ENCODE measurements at places on chromosomes 6 and 20.

- no peak for DNase-seq
Observed at GRCh38 chr20:61644378-61645076, 392.5 kb downstream of the CDH4 start.

DNA sequence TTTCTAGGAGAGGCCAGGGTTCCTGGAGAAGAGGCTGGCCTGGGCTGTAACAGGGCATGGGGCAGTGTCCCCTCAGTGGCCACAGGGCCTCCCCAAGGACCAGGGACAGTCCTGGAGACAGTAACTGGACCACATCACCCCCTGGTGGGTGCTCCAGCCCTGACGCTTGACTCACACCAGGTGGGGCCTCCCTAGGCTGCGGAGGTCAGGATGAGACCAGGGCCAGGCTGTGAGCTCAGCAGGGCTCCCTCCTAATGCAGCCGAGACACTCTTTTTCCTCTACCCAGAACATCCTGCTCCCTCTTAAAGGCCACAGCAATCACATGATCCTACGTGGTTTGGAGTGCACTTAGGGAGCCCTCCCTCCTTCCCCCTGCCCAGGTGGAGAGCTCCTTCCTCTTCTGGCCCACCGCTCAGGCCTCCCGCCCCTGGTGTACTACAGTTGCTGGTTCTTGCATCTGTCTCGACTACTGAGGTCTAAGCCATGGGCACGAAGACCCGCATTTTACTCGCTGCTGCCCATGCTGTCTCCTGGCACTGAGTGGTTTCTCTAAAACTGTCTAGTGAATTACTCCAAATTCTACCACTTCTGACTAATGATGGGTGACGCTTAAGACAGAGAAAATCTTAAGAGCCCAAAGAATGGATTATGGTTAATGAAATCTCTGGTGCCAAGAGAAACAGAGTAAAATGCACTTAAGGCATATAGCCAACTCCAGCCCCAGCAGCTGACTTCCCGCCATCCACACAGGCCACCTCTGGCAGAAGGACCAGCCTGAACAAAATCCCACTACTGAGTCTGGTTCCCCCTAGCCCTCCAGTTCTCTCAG, 166.1 kb upstream of the CST7 start:
- DNase-seq: no peak

DNA sequence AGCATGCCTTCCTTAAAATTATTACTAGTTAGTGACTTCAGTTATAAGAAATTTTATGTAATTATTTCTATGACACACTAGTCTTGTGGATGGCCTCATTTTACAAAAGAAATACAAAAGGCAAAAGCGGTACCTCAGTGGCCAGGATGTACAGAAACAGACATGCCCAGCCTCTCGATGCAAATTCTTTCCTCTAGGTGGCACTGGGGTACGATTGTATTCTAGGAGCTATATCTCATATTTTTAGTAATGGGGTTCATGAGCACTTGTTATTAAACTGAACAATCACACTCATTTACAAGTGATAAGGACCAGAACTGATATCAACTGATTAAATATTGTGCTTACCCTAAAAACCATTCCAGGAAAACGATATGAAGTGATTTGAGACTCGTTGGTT, 59.8 kb downstream of the SOD2 start:
- DNase-seq: no peak

DNA sequence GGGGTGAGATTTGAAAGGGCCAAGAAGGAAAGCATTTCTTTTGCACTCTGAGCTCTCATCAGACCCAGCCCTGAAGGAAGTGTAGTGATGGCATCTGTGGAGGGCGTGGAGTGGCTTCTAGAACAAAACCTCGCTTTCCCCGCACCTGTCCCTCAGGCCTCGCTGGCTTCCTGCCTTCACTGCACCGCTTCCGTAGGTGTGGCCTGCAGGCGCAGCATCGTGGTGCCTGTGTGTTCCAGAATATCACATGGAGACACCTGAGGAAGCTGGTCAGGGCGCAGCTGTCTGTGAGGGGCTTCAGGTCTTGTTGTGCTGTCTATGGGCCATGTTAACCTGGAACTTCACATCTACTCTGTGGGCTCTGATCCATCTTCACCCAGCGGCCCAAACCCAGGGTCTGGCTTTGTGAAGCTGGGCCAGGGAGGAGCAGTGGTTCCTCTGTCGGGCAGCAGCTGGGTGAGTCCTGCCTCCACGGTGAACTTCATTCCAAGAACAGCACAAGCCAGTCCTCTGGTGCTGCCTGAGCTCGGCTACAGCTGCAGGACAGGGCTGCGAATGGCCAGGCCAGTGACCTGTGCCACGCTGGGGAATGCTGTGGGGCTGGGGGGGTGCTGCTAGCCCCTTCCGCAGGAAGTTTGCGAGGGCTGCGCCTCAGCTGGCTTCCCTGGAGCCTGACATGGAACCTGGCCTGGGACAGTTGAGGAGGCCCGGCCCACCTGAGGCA, 40.9 kb downstream of the DSTN start:
- DNase-seq: peak; percentile 39

GRCh38 chr6:167970230-167970629, 27.2 kb upstream of the KIF25 start:
- DNase-seq: no peak

DNA sequence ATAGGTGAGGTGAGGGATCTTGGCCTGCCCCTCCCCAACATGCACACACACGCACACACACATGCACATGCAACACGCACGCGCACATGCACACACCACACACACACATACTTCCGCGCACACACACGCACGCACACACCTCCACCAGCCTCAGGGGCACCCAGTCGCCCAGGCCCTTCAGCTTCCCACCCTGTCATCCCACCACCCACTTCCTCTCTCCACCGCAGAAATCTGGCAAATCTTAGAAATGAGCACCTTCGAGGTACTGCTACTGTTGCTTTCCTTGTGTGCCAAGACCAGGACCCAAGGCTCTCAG, 1.2 kb downstream of the SPDEF start:
- DNase-seq: no peak

DNA sequence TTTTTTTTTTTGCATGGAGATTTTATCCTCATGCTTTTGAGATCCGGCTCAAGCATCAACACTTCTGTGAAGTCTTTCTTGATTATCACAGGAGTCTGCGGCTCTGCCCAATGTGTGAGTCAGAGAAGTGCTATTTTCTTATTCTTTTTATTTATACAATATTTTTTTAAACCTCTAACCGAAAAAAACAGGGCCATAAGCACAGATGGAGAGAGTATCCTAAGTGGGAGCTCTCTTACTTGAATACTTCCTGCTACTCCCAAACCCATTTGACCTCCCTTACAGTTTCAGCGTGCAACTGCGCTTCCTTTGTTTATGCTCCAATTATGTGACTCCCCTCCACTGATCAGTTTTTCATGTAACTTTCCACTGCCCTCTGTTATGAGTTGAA, 8.7 kb upstream of the ATXN1 start:
- no peak for DNase-seq

DNA sequence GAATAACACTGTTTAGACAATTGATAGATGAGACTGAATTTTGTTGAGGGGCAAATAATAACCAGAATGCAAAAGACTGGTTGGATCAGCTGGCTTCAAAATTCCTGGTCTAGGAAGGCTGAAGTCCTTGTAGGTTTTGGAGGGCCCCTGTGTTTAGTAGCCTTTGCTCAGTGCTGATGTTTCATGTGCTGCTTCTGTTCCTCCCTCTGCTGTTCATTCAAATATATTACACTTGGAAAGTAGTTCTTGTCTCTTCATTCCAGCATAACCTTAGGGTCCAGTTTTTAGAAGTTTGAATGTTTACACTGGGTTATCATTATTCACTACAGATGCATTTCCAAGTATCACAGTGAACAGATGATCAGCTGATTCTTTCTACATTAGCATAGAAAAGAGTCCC, 72.5 kb downstream of the FLRT3 start:
- DNase-seq: no peak

GRCh38 chr20:24111858-24112257, 123.3 kb upstream of the GGTLC1 start:
- no peak for DNase-seq

- DNase-seq: no peak
Observed at GRCh38 chr6:101607111-101607690, 213.7 kb downstream of the GRIK2 start.

DNA sequence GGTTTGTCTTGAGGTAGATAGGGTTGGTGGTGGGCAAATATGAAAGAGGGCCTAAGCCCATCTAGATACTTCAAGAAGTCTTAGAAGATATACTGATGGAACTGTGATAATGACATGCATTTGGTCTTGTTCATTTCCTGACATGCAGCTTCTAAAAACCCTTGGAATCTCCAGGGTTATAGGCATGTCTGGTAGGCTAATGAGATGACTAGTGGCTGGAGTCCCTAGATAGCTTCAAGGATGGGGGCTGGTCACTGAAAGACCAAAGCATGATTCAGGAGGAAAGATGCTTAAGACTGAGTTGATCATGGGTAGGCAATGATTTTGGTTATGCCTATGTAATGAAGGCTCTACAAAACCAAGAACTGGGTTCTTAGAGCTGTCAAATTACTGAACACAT, 217.9 kb upstream of the MOCS1 start:
- no peak for DNase-seq

GRCh38 chr6:104639668-104640067, 220.1 kb downstream of the HACE1 start:
- no peak for DNase-seq

DNA sequence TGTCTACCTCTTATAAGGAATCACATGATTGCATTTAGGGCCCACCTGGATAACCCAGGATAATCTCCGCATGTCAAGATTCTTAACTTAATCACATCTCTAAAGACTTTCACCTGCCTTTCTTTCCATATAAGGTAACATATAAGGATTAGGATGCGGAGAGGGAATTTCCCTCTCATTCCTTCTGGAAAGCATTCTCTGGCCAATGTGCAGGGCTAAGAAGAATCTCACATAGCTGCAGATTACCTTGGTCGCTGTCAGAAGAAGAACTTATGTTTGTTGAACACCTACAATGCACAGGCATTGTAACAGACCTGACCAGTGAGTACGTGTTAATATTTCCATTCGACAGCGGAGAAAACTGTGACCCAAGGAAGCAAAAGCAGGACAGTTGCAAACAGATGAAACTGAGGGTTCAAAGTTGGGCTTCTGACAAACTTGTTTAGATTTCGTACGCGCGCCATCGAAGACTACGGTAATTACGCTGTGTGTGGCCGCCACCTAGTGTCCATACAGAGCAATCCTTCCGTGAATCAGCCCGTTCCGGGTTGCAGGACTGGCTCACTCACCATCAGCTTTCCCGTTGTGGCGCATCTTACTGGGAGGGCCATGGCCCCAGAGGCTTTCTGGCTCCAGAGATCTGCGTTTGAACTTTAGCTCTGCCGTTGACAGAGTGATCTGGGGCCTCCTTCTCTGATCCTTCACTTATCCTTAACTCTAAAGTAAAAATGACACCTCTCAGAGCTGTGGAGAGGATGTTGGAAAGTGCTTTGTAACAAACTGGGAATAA, 9.5 kb downstream of the C20orf202 start:
- peak; percentile 75 for DNase-seq

DNA sequence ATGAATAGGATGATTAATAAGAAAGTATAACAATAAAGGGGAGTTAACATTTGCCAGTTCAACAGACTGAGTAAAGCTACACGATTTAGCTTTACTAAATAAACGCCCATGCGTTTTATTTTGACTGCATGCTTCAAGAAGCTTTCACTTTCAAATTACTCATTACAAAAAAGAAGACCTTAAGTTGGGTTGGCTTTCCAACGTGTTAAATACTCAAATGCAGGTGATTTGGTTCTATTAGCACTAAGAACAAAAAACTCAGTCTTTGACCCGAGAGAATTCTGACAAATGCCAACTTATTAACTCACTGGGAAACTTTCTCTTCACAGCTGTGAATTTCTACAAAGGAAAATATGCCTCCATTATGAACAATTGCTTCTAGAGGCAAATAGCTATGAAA, 24.8 kb downstream of the RNF146 start:
- DNase-seq: no peak

DNA sequence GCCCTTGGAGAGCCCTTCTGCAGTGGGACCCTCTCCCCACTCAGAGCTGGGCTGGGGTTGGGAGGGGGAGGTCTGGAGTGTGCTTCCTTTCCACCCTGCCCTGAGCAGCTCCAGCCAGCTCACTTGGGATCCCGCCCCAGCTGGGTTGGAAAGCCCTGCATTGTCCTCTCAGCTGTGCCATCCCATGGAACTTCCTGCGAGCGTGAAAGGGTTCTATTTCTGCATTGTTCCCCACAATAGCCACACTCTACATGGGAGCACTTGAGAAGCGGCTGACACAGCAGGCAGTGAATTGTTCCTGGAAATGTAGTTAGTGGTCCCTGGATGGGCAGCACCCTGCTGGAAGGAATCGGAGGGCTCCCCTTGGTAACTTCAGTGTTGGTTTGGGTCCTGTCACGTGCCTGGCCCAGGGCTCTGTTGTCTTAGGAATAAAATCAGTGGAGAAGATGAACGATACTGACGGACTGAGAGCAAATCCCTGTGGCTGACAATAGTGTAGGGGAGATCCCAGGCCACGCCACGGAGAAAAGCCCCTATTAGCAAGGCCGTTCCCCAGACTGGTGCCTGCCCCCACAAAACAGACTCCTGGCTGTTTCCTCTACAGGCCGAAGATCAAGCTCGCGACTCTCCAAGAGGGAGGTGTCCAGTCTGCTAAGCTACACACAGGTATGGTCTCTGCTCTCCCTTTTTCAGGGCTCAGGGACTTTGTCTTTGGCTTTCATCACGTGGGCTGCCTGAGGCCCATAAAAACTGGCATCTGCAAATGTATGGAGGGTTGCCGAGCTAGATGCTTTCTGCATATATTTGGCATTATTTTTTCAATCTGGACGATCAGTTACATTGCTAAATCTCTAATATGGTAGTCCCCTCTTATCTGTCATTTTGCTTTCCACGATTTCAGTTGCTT, 18.8 kb downstream of the DNMT3B start:
- DNase-seq: no peak

- no peak for DNase-seq
Observed at GRCh38 chr6:53466257-53466656, 78.6 kb downstream of the GCLC start.
